ENCODE measurements at places on chromosomes 6 and 20.

- no peak for DNase-seq
Measured at GRCh38 chr6:6629402-6629801, 40.9 kb downstream of the LY86 start.

- no peak for DNase-seq
Measured at GRCh38 chr6:106800379-106800778, 171.0 kb downstream of the QRSL1 start.

DNA sequence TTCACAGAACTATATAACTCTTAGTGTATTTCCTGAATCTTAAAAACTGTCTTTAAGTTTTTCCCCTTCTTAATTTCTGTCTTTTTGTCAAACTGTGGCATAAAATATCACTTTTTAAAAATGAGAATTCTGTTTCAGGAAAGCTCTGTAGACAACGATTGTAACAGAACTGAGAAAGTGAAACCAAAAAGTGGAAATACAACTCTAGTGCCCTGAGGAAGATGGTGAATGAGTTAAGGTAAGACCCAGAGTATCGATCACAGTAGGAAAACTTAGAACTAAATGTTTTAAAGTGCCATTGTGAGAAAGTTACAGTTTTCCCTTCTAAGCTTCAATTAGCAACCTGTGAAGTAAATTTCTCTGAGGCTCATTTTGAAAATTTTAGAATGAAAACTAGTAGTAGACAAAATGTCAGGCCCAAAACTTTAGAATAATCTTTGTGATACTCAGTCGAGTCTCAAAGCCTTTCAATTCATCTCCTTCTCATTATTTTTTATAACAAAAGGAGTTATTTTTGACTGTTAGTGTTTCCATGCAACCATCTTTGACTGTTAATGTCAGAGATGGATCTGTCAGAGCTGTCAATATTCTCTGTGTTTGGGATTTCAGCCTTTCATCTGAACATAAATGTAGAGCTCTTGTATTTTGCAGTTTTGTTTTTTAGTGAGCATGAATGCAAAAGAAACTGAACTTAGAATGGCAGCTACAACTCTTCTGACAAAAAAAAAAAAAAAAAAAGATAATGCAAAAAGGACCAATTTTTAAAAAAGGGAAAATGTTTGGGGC, 19.0 kb upstream of the TRDN start:
- no peak for DNase-seq

- DNase-seq = no peak
Measured at GRCh38 chr20:742156-742555, 26.1 kb downstream of the SLC52A3 start.

- DNase-seq = no peak
Measured at GRCh38 chr6:108635505-108636226, 74.9 kb downstream of the FOXO3 start.

DNA sequence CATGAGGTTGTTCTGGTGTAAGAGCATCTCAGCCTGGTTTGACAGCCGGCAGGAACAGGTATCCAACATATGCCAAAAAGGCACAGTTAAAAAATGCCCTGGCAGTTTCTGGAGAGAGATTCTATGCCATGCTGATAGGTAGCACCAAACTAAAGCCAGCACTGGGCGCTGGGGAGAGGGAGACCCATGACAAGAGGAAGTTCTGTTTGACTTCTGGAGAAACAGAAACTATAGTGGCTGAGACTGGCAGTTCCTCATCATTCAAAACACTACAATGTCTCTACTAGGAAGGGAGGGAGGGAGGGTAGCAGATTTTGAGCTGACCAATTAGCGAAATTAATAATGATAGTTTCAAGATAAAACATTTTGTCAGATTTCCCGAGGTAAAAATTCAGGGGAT, 174.1 kb downstream of the ADAT2 start:
- no peak for DNase-seq
